Fibroblast of skin of scalp (primary cell): ENCODE measurements at places on chromosomes 2 and 18.

DNA sequence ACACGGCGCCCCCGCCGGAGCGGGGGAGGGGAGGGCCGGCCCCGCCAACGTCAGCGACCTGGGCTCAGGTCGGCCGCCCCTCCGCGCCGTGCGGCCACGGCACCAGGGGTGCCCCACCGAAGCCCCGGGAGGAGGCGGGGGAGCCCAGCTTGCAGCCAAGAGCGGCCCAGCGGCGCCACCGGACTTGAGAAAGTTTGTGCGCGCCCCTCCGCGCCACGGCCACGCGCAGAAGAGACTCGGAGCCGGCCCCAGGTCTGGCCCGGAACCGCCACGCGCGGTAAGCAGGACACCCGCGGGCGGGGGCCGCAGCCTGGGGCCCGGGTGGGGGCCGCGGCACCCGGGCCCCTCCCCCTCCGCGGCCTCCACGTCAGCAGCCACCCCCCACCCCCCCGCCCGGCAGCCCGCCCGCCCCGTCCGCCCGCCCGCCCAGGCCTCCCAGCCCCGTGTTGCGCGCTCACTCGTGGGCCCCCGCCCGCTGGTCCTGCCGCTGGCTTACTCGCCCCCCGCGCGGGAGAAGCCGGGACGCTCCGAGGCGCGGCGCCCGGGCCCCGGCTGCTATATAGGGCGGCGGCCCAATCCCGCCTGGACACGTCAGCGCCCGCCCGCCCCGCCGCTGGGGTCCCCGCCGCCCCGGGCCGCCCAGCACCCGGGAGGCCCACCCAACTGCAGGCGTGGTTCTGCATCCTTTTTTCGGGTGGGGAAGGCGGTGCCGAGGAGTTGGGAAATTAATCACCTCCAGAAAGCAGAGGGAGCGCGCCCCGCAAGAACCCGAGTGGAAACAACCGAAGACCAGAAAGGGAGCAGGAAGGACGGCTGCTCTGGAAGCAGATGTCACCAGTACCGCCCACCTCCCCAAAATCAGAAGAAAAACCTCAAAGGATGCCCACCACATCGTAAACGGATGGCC lies 42.9 kb downstream of the HDLBP start:
- peak; percentile 85 for DNase-seq

DNA sequence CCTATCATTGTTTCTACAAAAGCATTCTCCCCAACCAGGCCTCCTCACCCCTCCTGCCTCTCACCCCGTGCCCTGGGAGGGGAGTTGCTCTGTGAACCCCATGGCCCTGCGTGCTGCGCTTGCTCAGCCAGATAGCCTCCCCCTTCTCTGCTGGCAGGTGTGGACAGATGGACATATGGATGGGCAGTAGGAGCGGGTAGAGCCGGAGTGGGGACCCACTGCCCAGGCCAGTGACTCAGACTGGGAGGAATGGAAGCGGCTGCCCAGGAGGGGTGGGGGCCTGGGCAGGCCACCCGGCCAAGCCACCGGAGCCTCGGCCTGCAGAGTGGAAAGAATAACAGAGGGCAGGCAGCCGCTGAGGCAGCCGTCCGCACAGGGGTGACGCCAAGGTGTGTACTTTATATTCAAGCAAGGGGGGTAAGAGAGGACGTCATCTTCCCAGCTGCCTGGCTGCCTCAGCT lies 8.7 kb downstream of the CYP26B1 start:
- no peak for DNase-seq

DNA sequence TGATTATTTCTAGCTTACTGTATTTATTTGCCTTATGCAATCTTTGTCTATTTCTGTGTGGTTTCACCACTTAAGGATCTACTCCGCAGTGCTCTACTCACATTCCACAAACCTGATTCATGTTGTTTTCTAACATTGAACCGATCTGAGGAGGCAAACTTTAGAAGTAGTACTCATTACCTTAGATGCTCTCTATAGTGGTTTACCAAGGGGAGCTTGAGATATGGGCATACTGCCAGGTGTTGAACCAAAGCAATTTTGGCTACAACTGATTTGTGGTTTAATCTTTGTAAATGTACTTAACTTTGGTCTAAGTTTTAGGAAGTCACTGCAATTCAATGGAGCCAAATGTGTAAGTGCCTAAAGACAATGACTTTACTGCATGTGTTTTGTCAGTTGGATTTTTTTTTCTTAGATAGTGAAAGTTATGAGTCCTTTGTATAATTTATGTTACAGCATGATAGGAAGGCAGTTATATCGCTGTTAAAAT lies 50.1 kb downstream of the MAP2 start:
- DNase-seq = peak; percentile 92

DNA sequence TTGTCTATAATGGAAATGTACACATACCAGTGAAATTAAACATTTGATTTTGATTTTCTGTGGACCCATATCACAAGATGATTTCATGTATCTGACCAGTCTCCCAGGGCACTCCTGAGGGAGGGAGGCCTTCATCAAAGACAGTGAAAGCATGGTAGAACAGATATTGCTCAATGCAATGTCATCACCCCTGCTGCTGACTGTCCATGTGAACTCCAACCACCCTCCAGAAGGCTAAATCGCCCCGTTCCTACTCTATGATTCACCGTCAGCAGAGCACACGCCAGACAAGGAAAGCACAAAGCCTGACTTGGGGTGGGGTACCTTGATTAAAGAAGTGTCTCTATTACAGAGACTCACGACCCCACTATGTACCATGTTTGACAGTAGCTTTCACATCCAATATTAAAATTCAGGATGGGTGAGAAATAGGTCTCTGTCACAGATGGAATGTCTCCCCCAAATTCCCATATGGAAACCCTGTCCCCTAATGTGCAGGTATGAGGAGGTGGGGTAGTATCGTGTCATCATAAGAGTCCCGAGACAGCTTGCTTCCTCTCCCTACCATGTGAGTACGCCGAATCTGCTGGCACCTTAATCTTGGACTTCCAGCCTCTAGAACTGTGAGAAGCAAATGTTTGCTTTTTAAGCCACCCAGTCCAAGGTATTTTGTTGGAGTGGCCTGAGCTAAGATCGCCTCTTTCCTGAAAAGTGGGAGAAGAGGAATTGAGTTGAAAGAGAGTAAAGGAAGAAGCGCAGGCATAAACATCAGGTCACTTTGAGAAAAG lies 42.4 kb downstream of the CYB5A start:
- DNase-seq = peak; percentile 46

GRCh38 chr2:170524828-170525565 lies 190.1 kb upstream of the SP5 start:
- DNase-seq = no peak

DNA sequence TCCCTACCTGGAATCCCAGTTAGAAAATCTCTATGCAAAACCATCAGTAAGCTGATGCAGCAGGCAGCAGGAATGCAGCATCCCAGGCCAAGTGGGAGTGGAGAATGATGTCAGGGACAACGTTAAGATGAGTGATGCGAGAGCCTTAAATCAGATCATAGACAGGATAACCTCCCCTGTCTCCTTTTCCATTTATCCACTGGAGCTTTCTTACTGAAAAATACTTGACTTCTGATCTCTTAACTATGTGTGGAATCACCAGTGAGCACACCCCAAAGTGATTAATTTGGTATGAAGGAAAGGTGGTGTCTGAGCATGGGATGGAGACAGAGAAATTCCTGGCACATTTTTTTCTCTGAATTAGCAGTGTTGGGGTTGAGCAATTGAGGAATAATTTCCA lies 98.0 kb downstream of the RND3 start:
- peak; percentile 33 for DNase-seq

GRCh38 chr2:10202131-10202665 lies 79.7 kb downstream of the RRM2 start:
- peak; percentile 53 for DNase-seq

GRCh38 chr2:179266271-179266670 lies 1.6 kb upstream of the SESTD1 start:
- DNase-seq = no peak

DNA sequence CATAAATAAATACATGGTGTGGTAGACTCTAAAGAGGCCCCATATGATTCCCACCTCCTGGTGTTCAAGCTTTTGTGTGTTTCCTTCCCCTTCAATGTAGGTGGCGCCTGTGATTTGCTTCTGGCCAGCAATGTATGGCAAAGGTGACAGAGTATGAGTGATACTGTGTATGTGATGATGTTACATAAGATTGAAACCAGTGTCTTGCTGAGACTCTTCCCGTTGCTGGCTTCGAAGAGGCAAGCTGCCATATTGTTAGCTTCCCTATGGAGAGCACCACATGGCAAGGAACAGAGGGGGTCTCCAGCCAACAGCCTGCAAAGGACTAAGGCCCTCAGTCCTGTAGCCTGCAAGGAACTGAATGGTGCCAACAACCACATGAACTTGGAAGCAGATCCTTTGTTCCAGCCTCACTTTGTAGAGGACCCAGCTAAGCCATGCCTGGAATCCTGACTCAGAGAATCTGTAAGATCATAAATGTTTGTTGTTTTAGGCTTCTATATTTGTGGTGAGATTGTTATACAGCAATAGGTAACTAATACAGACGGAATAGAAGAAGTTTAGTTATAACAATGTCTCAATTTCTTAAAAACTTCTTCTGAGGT lies 1.7 kb upstream of the SMAD4 start:
- DNase-seq = no peak

- DNase-seq = no peak
Measured at GRCh38 chr18:50113726-50114125, 81.2 kb downstream of the MYO5B start.

DNA sequence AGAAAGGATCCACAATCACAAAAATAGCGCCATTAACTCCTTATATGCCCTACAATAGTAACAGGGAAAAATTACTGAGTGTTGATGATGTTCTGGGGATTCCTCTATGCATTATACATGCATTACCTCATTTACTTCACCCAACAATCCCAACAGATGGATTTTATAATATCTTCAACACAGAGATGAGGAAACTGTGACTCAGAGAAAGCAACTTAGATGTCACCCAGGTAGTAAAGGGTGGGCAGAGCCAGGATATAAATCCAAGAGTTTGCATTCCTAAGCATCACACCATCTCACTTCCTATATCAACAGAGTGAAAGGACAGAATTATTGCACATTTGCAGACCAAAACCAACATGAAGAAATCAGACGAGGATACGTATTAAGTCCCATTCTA lies 144.2 kb downstream of the TCF4 start:
- DNase-seq = peak; percentile 38

GRCh38 chr18:61991836-61992235 lies 99.0 kb upstream of the RNF152 start:
- DNase-seq = no peak

- DNase-seq = no peak
Measured at GRCh38 chr18:76398295-76398694, 96.7 kb downstream of the ZNF516 start.

DNA sequence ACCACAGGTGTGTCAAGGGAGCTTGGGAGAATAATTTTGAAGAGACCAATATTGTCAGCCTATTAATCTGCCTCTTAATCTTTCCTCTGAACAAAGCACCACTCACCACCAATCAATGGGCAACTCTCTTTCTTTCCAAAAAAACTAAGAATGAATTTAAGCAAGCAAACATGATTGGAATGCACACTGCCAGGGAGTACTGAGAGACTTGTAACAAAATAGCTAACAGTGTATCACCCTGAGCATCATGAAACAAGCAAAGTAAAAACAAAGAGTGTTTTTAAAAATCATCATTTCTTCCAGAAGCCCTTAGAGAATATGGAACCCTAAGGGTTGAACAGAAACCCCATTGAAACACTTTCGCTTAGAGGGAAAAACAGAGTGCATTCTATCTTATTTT lies 299.7 kb downstream of the DSEL start:
- DNase-seq = peak; percentile 48

GRCh38 chr2:180614776-180615175 lies 365.6 kb upstream of the UBE2E3 start:
- DNase-seq = no peak

GRCh38 chr2:1801541-1801940 lies 57.2 kb upstream of the PXDN start:
- no peak for DNase-seq

DNA sequence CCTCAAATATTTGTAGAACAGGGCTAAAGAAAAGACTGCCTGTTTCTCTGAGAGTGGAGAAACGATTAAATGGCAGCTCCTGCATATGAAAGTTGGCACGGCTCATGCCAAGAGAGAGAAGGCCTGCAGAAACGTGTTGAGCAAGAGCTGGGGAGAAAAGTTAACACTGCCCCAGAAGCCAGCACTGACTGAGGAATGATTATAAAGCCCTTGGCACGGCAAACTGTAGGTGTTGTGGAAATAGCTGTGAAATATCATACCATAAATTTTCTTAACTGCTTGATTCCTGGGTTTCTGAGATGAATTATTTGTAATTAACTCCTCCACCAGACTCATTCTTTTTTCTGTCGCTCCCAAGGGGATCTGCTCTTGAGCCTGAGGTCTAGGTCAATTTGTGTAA lies 4.3 kb downstream of the FRZB start:
- no peak for DNase-seq

DNA sequence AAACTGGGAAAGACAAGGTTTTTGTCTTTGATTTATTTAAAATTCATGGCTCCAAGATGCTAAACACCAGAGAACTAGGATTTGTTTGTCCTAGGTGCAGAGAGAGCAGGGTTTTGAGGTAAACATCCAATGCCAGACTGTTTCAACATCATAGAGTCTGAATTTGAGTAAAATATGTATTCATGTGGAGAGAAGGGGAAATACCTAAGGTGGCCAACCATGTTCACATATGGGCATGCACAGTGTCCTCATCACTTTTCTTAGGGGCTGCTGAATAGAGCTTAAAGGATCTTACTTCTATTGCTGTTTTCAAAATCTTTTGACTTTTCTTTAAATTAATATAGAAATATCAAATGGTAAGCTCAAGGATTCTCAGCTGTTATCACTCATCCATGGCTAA lies 287.0 kb upstream of the CCDC68 start:
- DNase-seq = no peak

DNA sequence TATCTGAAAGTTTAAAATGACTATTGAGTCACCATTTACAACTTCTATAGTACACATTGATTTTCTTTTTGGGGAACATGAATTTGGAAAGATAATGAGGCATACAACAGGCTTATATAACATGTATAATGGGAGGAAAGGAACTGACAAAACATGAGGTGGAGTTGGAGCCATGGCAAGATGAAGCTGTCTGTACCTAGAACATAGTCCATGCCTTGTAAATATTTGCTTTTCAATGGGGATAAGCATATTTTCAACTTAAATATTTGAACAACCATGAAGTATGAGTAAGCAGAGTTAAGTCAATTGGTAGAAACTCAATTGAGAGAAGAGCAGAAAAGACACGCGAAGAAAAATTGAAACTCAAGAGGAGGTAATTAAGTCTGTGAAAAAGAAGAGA lies 37.1 kb upstream of the GALNT13 start:
- DNase-seq = no peak
